ENCODE measurements at places on chromosomes 3 and 15. TPM values are rescaled to one million over a fixed set of nuclear protein-coding genes. Genes with fewer than 3 reads are reported as not detected.

DGKG gene
- 1.2 TPM for total RNA-seq

SCN11A gene
- 0.63 TPM for total RNA-seq

WDR5B gene
- total RNA-seq = 4.2 TPM

DNA sequence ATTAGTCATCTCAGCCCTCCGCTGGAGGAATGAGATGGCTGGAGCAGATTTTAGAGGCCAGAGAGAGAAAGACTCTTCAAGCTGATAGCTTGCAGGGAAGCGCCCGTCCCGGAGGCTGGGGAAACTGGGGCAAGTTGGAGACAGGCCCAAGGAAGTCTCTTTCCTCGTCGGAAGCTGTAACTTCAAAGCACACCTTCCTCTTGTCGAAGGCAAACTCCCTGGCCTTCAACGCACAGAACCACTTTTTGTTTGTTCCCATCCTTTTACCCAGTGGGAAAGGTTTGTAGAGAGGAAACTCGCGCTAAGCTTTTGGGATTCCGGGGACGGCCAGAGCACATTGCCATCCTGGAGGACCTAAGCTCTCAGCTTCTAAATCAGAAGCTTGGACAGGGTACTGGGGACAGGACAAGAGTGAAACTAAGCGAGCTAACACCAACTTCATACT, 900 bp upstream of the EOMES start:
- H3K36me3 ChIP-seq = peaks cover 24% of the 10 kb centered on the region
- peaks cover 32% of the 10 kb centered on the region for H3K27me3 ChIP-seq
- H3K27ac ChIP-seq = no peak overlapping the region

DNA sequence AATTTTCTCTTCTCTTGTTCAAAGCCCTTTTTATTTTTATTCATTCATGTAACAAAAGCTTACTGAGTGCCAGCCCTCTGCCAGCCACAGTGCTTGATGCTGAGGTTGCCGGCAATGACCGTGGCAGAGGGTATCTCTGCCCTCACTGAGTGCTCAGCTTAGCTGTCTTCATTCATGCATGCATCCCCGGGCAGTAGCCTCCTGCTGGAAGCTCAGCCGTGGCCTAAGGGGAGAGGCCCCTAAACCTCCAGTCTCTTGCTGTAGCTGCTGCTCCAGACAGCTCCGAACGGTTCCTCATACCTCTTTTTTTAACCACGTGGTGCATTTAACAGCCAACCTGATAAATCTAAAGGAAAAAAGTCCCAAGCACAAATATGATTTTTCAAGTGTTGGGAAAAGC, 34.6 kb upstream of the CCDC66 start:
- no peaks in the 10 kb centered on the region for H3K27me3 ChIP-seq
- no peaks in the 10 kb centered on the region for H3K4me1 ChIP-seq
- no peak overlapping the region for H3K27ac ChIP-seq
- H3K4me3 ChIP-seq = no peak overlapping the region
- no peaks in the 10 kb centered on the region for H3K36me3 ChIP-seq

DNA sequence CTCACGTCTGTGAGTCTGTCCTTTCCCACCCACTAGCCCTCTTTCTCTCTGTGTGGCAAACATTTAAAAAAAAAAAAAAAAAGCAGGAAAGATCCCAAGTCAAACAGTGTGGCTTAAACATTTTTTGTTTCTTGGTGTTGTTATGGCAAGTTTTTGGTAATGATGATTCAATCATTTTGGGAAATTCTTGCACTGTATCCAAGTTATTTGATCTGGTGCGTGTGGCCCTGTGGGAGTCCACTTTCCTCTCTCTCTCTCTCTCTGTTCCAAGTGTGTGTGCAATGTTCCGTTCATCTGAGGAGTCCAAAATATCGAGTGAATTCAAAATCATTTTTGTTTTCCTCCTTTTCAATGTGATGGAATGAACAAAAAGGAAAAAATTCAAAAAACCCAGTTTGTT, 97.7 kb downstream of the GAP43 start:
- H3K27ac ChIP-seq = no peak overlapping the region
- no peaks in the 10 kb centered on the region for H3K4me1 ChIP-seq
- H3K36me3 ChIP-seq = no peaks in the 10 kb centered on the region
- H3K27me3 ChIP-seq = no peaks in the 10 kb centered on the region
- DNase-seq = no peak
- H3K4me3 ChIP-seq = no peak overlapping the region
